NCI-H1436 treated with DMSO at 0.1 percent for 48 hours (cell line): ENCODE measurements at places on chromosomes 12 and 14.

GRCh38 chr14:73232984-73233383, 4.3 kb upstream of the PAPLN start:
- DNase-seq: no peak

DNA sequence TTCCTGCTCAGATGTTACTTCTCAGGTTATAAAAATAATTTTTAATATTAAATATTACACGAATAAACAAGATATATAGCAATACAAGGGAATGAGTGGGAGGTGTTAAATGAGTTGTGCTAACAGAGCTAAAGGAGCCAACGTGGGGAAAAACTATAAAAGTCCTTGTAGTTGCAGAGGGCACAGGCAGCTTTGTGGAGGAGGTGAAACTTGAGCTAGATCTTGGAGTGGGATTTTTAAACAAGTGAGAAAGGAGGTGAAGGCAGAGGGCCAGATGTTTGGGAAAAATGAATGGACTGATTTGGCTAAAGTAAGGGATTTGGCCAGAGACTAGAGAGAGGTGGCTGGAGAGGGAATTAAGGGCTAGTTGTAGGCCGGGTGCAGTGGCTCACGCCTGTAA, 5.2 kb upstream of the FKBP11 start:
- DNase-seq: no peak

- no peak for DNase-seq
These were observed 27.3 kb upstream of the SPTSSA start for GRCh38 chr14:34489324-34489723.

GRCh38 chr12:104471336-104471735, 14.6 kb downstream of the CHST11 start:
- no peak for DNase-seq

GRCh38 chr12:115166698-115167315, 482.8 kb upstream of the TBX3 start:
- DNase-seq: no peak

DNA sequence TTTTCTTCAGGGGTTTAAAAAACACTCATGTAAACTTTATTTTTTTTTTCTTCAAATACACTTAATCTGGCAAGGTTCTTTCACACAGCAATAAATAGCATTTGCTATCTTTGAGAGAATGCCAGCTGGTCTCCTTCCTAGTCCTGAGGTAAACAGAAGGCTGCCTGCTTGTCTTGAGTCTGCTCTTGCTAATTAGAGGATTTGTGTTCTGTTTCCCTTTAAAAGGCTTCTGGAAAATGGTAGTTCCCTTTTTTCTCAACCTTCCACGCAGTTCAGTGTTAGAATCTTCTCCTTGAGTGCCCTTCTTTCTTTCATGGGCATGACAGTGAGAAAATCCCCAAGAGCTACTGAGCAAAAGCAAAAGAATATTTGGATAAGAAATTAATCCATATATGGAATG, 92.3 kb upstream of the DCN start:
- DNase-seq: no peak

GRCh38 chr14:68397822-68398221, 395.0 kb downstream of the ZFP36L1 start:
- DNase-seq: no peak
